NCI-H526 (cell line): ENCODE measurements at places on chromosomes 11 and 22.

- no peak for DNase-seq
Observed at GRCh38 chr11:33984682-33985389, 66.7 kb upstream of the CAPRIN1 start.

- DNase-seq, result no peak
Observed at GRCh38 chr11:7936615-7937014, 4.9 kb downstream of the OR10A3 start.

GRCh38 chr11:1172729-1173117 is 15.0 kb downstream of the MUC5AC start:
- DNase-seq, result no peak

- no peak for DNase-seq
Observed at GRCh38 chr22:43983808-43984207, 28.6 kb downstream of the SAMM50 start.

DNA sequence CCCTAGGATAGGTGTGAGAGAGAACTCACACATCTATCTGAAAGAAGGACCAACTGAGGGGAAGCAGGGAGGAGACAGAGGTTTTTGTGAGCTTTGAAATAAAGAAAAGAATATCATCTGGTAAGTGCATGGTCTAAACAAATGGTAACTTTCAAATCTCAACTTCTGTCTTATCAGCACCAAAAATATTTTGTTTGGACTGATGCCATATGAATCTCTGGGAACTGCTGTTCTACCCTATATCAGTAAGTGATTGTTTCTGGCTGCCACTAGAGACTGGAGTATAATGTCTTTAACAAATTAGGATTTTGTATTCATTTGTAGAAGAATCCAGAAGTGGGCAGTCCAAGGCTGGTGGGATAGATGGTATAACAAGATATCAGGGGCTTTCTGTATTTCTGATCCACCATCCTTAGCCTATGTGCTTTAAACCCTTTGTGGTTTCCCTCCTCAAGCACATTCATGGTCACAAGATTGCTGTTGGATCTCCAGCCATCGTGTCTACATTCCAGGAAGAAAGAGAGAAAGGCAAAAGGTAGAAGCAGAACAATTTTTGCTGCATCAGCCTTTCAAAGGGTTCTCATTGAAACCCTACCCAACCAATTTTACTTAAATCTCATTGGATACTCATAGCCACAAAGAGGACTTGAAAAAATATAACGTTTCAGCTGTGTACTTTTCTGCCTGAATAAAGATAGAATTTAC is 4.7 kb downstream of the HEPHL1 start:
- DNase-seq, result no peak

DNA sequence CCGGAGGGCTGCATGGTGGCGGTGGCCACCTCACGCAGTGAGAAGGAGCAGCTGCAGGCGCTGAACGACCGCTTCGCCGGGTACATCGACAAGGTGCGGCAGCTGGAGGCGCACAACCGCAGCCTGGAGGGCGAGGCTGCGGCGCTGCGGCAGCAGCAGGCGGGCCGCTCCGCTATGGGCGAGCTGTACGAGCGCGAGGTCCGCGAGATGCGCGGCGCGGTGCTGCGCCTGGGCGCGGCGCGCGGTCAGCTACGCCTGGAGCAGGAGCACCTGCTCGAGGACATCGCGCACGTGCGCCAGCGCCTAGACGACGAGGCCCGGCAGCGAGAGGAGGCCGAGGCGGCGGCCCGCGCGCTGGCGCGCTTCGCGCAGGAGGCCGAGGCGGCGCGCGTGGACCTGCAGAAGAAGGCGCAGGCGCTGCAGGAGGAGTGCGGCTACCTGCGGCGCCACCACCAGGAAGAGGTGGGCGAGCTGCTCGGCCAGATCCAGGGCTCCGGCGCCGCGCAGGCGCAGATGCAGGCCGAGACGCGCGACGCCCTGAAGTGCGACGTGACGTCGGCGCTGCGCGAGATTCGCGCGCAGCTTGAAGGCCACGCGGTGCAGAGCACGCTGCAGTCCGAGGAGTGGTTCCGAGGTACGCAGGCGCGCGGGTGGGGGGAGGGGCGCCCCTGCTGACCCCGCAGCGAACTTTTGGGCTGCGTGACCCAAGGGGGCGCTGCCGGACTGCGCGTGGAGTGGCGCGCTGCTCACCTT is 670 bp downstream of the NEFH start:
- DNase-seq, result peak; percentile 78

DNA sequence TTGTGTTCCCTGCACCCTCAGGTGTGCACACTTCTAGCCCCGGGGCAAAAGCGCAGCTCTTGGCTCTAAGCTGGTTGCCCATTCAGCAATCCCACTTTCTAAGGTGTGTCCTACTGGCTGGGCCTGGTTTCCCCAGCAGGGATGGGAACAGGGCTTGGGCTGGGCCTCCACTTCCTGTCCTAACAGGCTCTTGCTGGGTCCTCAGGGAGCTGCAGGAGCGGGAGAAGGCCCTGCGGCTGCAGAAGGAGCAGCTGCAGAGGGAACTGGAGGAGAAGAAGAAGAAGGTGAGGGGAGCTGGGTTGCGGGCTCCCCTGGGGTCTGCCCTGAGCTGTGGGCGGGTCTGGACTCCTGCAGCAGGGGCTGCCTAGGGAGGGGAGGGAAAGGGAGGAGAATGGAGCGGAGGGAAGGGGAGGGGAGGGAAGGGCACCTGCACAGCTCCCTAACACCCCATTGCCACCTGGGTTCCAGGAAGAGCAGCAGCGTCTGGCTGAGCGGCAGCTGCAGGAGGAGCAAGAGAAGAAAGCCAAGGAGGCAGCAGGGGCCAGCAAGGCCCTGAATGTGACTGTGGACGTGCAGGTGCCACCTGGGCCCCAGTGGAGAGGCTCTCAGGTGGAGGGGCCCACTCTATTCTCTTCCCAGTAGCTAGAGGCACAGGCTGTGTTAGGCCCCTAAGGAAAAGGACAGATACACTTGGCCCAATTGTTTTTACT is 24.6 kb downstream of the INCENP start:
- DNase-seq, result no peak

DNA sequence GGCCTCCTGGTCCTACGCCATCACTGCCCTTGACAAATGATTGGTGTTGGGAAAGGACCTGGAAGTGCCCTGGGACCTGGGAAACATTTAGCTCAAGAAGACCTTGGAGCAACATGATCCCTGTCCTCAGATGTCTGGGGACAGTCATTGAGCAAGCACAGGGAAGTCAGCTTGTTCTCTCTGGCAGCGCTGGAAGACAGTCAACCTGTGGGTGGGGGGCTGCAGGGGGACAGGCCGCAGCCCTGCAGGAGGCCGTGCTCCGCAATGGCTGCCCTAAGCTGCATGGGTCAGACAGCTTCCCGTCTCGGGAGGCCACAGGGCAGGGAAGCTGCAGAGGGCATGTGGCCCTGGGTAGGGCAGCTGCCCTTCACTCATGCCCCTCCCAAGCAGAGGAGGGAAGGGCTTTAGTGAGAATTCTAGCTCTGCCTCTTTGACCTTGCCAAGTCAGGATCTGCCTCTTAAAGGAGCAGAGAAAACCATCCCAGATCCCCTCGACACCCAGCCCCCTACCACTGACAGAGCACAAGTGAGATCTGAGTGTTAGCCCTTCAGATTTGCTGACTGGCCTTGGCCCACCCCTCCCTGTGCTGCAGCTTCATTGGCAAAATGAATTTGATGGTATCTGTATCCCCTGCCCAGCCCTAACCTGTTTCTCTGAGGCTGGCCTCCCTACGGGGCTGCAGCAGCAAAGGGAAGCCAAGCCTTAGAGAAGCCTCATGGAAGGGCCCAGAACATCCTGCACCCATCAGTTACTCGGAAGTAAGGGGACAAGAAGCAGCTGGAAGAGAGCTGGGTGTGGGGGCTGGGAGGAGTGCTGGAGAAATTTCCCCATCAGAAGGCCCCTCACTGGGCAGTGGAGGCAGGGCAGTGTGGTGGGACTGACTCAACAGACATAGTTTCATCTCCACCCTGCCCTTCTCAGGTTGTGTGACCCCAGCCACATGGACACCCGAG is 6.2 kb upstream of the SREBF2 start:
- no peak for DNase-seq

- DNase-seq, result no peak
Observed at GRCh38 chr11:108662700-108663099, 2.2 kb upstream of the DDX10 start.

DNA sequence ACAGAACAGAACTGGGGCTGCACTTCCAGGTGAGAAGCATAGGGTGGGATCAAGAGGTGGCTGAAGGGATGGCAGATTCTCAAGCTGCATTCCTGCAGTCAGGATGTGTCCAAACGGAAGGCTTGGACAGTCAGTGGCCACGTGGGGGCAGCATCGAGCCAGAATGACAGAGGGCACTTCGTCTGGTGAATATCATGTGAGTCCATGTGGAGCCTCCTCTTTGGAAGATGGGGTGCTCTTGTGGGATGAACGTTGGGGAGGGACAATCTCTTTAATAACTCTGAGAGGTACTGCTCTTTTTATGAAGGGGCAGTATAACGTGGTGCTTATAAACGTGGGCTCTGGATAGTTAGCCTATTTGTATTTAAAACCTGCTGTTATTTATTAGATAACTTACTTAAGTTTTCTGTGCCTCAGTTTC is 154.9 kb upstream of the NAV2 start:
- DNase-seq, result peak; percentile 65

- DNase-seq, result no peak
Observed at GRCh38 chr11:68976095-68976494, 4.7 kb downstream of the MRGPRD start.

DNA sequence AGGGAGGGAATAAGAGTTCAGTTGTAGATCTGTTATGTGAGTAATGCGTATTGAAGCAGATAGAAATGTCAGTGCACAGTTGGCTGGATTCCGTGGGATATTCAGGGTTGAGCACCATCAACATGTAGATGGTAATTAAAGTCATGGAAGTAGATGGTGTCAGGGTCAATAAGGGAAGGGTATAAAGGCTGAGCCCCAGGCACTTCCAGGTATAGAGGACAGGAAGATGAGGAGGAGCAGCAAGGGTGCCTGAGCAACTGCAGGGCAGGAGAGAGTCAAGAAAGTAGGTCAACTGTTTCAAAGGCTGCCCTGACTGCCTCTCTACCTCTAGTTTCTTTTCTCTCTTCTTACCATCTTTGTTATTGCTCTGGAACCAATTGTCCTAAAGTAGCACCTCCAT is 85.9 kb downstream of the MICAL2 start:
- DNase-seq, result no peak

GRCh38 chr11:11728386-11728785 is 106.6 kb upstream of the GALNT18 start:
- no peak for DNase-seq

DNA sequence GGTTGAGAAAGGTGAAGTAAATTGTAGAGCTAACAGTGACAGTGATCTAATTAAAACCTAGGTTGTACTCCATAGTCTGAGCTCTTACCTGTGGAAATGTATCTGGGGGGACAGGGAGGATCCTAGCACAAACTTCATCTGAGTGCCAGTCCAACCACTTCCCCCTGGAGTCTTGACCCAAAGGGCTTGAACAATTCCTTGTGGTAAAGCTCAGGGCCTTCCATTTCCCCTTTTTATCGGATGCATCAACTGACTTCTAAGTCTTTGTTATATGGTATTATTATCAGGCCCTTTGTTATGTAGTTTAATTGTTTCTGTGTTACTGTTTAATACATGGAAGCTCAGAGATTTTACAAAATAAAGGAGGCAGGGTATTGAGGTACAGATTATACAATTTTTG is 140.2 kb upstream of the SESN3 start:
- DNase-seq, result no peak

GRCh38 chr11:86046116-86046515 is 22.8 kb downstream of the PICALM start:
- DNase-seq, result no peak

- peak; percentile 71 for DNase-seq
Observed at GRCh38 chr22:37607010-37607934, 1.4 kb upstream of the GGA1 start.

DNA sequence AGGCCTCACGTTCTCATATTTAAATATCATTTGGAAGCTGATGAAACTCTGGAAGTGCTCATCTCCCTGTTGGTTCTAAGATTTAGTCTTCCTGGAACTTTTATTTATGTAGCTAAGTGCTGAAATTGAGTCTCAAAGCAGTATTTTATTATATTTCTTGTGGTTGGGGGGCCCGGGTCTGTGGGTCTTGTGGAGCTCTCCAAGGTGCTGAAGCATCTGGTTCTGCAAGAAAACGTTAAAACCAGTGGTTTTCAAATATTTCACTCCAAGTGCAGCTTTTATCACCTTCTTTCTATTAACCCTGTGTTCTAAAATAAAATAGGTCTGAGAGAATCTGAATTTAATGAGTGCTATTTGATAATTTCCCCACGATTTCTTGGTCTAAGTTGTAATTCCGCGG is 1404.8 kb downstream of the TBC1D22A start:
- DNase-seq, result no peak

DNA sequence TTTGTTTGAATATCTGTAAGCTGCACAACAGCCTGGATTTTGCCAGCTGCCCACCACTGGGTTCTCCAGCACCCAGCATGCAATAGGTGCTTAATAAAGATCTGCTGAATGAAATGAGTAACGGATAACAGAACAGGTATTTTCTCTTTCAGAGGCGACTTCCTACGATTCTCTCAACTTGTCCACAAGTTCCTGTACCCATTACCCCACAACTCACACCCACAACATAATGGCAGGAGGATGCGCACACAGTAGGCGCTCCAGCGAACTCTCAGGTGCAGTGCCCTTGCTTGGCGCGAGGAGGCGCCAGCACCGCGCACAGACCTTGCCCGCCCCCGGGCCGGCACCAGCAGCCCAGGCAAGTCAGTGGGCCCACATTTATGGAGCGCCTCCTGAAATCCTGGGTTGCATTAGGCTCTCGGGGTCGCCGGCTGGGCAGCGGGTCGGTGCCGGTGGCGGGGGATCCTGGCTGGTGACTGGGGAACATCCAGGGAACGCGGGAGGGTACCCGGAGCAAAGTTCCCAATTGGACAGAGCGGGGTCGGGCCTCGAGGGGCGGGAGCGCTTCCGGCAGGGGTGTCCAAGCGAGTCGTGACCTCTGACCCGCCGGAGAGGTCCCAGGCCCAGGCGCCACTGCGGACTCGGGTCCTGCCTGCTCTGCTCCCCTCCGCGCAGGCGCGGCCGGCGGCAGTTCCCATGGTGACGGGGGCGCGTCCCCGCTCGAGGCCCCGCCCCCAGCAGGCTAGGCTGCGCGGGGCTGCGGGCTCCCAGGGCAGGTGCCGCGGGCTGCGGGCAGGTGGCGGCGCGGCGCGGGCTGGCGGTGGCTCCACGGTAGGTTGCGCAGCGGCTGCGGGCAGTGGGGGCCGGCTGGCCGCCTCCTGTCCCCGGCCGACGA is at the start of gene KIAA1671:
Gene KIAA1671, plus strand, starts transcription at position 775 of the 895 bp plus-strand sequence. CDS start 75,284 bp downstream, outside the sequence.
- DNase-seq, result peak; percentile 33

- no peak for DNase-seq
Observed at GRCh38 chr22:23874871-23875270, 17.2 kb downstream of the SLC2A11 start.

- no peak for DNase-seq
Observed at GRCh38 chr11:125085301-125086081, 22.4 kb downstream of the SLC37A2 start.
